ENCODE measurements at places on chromosomes 2 and 18.

DNA sequence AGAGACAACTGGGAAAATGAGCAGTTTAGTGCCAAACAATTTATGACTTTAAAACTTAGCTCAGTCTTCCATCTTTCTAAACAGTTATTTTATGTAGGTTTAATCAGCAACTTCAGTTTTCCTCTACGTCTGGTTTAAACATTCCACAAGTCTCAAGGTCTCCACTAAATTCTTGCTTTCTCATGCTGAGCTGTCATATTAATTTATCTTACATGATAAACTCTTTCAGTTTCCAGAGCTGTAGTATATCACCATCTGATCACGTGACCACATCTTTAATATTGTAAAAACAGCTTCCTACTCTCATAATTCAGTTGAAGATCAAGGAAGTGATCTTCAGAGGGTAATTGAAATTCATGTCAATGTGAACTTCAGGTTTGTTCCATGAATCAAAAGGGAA is 158.6 kb downstream of the ZNF804A start:
- no peak for DNase-seq

- DNase-seq, result no peak
These were observed 423.6 kb downstream of the PTH2R start for GRCh38 chr2:208830203-208830602.

DNA sequence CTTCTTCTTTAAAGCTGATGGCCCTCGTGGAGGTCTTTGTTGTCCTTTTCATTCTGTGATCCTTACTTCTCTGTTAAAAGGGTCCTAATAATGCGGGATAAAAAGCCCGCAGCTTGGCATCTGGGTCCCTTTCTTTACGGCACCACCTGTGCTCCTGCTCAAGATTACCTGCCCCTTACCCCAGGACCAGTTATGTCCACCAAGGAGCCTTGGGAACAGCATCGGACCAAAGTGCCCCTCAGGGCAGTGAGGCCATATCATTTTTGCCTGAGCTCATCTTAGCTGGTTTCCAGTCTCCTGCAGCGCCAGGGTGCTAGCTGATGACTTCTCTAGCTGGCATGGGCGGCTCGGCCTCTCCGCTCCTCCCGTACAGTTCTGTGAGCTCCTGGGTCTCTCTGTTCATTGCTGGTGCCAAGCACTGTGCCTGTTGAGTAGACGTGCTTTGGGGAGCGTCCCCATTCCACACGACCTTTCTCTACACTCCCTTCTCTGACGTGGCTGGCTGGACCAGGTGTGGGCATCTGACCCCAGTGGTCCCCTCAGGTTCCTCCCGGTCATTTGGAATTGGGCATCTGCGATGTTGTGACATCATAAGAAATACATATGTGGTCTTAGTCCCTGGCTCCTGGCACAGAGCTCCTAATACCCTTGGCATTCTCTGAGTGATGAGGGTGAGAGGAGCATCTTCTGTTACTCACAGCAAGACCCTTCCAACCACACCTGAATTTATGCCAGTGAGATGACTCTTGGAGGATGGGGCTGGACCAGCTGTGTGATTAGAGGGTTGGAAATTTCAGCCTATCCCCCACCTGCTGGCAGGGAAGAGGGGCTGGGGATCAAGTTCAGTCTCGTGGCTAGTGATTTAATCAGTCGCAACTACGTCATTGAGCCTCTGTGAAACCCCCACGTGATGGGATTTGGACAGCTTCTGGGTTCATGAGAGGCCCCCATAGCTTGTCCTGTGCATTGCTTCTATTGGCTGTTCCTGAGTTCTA is 134.2 kb upstream of the HS6ST1 start:
- DNase-seq, result no peak

- no peak for DNase-seq
These were observed 159.8 kb downstream of the METTL4 start for GRCh38 chr18:2411381-2411960.

- DNase-seq, result no peak
These were observed 57.2 kb downstream of the CALCRL start for GRCh38 chr2:187390891-187391290.

DNA sequence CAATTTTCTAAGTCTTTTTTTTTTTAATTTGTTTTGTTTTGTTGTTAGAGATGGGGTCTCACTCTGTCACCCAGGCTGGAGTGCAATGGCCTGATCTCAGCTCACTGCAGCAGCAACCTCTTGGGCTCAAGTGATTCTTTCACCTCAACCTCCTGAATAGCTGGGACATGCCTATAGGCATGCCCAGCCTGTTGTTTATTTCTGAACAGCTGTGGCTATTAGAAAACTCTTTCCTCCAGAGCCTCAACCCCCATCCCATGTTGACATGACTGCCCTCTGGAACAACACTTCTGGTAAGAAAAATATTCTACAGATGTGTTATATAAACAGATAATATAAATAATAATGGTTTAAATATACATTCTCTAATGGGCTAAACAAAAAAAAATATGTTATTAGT is 44.4 kb upstream of the TWSG1 start:
- no peak for DNase-seq

All from posterior cingulate gyrus (tissue), 11 donors.